ENCODE measurements at places on chromosomes 2 and 18. TPM values are rescaled to one million over a fixed set of nuclear protein-coding genes. Genes with fewer than 3 reads are reported as not detected.

NETO1 gene
- 50.7 TPM for total RNA-seq

CHRNG gene
- not detected for total RNA-seq

SH3RF3 gene
- 6.5 TPM for total RNA-seq

NEU2 gene
- total RNA-seq = not detected

PSD4 gene
- 4.4 TPM for total RNA-seq
